ENCODE measurements at places on chromosomes 12 and 14. TPM values are rescaled to one million over a fixed set of nuclear protein-coding genes. Genes with fewer than 3 reads are reported as not detected.
A peak's percentile ranks its signal among the peaks of the same experiment; 100 is the strongest.

The RERGL gene
- 0.25 TPM for polyA plus RNA-seq

The ZNF385A gene
- 4.7 TPM for polyA plus RNA-seq

The VSIG10 gene
- 19.6 TPM for polyA plus RNA-seq

The NANOG gene
- 0.10 TPM for polyA plus RNA-seq

- DNase-seq: no peak
- H3K4me1 ChIP-seq: peaks cover 5% of the 10 kb centered on the region
- no peaks in the 10 kb centered on the region for H3K36me3 ChIP-seq
- H3K27me3 ChIP-seq: no peaks in the 10 kb centered on the region
Observed at GRCh38 chr14:103026988-103027387, 30.4 kb downstream of the CDC42BPB start.

- peak within 1 kb of the TSS; percentile 50 for H3K27ac ChIP-seq
- peak within 1 kb of the TSS; percentile 53 for H3K4me3 ChIP-seq
- peaks cover 59% of the 10 kb centered on the region for H3K27me3 ChIP-seq
- peak; percentile 24 for DNase-seq
- H3K4me1 ChIP-seq: peaks cover 5% of the 10 kb centered on the region
- no peaks in the 10 kb centered on the region for H3K36me3 ChIP-seq
Observed at GRCh38 chr14:32938719-32939253, at the start of gene NPAS3. Gene NPAS3, plus strand, starts transcription at chr14:32938879.

- peaks cover 18% of the 10 kb centered on the region for H3K4me1 ChIP-seq
- no peaks in the 10 kb centered on the region for H3K36me3 ChIP-seq
- H3K27ac ChIP-seq: no peak overlapping the region
Observed at GRCh38 chr12:565589-566105, 97.6 kb downstream of the NINJ2 start.

DNA sequence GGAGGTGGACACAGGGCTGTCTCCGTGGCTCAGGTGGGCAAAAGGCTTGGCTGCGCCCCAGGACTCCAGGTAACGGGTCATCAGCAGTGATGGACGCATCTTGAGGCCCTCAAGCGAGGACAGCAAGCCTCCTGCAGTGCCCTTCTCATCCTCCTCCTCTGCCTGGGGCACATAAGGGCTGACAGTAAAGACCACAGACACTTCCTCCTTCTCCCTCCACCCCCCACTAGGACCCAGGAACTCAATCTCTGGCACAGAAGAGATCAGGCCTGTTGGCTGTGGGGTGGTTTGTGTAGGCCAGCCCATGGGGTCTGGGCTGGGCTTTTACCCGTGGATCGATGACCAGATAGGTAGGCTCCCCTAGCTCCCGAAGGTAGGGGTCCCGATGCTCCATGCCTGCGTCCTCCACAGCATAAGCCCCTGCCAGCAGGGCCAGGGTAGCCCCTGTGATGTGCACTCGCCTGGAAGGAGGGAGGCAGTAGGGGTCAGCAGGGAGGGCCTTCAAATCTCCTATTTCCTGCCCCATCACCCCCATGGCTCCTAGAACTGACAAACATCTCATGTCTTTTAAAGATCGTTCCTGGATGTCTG, 5.7 kb downstream of the ADCY4 start:
- H3K4me1 ChIP-seq: peaks cover 15% of the 10 kb centered on the region
- no peak overlapping the region for H3K27ac ChIP-seq
- no peak for DNase-seq
- no peak overlapping the region for H3K4me3 ChIP-seq

DNA sequence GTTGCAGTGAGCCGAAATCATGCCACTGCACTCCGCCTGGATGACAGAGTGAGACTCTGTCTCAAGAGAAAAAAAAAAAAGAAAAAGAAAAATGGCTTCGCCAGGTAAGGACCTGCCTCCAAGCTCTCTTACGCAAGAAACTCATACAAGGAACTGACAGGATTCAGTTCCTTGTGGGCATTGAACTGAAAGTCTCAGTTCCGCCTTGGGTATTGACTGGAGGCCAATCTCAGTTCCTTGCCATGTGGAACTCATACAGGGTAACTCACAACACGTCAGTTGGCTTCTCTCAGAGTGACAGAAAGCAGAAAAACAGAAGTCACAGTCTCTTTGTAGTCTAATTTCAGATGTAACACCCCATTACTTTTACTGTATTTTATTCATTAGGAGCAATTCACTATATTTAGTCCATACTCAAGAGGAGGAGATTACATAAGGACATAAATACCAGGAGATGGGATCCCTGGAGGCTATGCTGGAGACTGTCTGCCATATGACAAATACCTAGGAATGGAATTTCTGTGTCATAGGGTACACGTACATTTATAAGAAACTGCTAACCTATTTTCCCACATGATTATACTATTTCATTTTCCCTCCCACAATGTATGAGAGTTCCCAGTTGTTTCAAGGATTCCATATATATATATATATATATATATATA, 11.4 kb upstream of the NOPCHAP1 start:
- H3K27ac ChIP-seq: no peak overlapping the region
- no peak overlapping the region for H3K4me3 ChIP-seq
- no peaks in the 10 kb centered on the region for H3K4me1 ChIP-seq
- DNase-seq: no peak
- peaks cover 3% of the 10 kb centered on the region for H3K27me3 ChIP-seq

DNA sequence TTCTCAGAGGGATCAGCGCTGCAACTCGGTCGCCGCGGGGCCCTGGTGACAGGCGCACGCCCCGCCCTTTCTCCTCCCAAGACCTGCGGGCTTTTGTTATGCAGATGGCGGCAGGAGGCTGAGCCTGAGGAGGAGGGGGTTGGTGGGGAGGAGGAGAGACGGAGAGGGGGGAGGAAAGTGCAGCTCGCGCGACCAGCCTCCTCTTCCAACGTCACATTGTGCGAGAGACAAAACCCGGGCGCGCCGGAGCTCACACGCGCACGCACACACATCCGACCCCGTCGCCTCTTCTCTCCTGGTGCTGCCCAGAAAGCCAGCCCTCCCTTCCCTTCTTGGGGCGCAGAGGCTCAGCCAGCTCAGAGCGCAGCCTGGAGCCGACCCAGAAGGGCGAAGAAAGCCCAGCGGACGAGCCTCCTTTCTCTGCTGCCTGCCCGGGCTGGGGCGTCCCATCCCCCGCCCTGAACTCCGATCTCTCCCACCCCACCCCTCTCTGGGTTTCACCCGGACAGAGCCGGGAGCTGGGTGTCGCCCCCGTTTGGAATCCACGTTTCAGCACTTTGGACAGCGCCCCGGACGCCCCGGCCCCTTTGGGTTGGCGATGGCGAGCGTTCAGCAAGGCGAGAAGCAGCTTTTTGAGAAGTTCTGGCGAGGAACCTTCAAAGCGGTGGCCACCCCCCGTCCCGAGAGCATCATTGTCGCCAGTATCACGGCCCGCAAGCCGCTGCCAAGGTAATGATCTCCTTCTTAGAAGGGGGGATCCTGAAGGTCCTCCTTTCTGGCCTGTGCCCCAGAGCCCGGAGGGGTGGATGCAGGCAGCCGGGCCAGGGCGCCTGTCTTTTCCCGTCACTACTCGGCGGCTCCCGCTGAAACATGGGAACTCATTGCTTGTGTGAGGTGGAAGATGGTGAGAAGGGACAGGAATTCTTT, at the start of gene SRRM4:
Gene SRRM4, plus strand, starts transcription at position 257 of the 927 bp plus-strand sequence. Its CDS starts 342 bp downstream, at position 599.
- peak within 1 kb of the TSS; percentile 26 for H3K4me3 ChIP-seq
- H3K36me3 ChIP-seq: no peaks in the 10 kb centered on the region
- H3K27ac ChIP-seq: no peak within 1 kb of the TSS

DNA sequence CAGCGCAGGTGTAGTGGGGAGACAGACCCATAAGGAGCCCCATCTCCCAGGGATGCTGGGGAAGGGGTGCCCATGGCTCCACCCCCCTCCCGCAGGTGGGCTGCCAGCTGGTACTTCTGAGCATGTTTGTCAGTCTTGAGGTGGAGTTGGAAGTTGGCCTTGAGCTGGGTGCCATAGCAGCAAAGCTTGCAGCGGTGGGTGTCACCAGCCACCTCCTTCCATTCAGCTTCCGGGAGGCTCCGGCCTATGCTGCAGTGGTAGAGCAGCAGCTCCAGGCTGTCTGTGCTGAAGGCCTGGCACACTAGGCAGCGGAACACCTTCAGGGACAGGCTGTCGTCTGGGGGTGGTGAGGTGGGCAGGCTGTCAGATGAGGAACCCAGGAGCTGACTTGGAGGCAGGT, 18.9 kb downstream of the ZFHX2 start:
- DNase-seq: no peak
- no peak overlapping the region for H3K27ac ChIP-seq
- H3K36me3 ChIP-seq: peaks cover 2% of the 10 kb centered on the region
- no peaks in the 10 kb centered on the region for H3K27me3 ChIP-seq
- H3K4me1 ChIP-seq: no peaks in the 10 kb centered on the region
- no peak overlapping the region for H3K4me3 ChIP-seq

DNA sequence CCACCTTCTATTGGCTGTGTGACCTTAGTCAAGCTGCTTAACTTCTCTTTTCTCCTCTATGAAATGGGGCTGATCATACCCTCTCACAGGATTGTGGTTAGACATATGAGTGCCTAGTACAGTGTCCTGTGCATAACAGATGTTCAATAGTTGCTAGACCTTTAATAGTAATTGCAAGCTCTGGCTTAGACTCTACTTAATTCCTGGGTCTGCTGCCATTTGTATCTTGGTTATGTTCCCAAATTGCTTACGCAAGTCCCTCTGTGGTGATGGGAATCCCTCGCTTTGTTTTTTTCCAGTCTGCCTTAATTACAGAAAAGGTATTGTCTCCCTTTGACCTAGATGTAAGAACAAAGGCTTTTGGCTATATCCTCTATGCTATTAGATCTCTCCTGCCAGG, 15.1 kb downstream of the SUDS3 start:
- H3K27ac ChIP-seq: no peak overlapping the region
- no peaks in the 10 kb centered on the region for H3K4me1 ChIP-seq
- H3K4me3 ChIP-seq: no peak overlapping the region
- H3K36me3 ChIP-seq: peaks cover 77% of the 10 kb centered on the region
- DNase-seq: no peak
- no peaks in the 10 kb centered on the region for H3K27me3 ChIP-seq

DNA sequence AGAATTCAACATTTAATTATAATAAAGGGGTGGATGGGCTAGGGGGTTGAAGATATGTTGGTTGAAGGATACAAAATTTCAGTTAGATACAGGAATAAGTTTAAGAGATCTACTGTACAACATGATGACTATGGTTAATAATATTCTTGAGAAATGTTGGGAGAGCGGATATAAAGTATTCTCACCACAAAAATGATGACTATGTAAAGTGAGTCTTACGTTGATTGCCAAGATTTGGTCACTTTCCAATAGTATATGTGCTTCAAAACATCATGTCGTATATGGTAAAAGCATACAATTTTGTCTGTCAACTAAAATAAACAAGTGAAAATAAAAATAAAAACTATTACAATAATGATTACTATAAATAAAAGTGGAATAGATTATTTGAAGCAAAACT, 802.0 kb downstream of the C12orf50 start:
- no peaks in the 10 kb centered on the region for H3K36me3 ChIP-seq
- no peak overlapping the region for H3K4me3 ChIP-seq
- H3K4me1 ChIP-seq: no peaks in the 10 kb centered on the region
- no peak overlapping the region for H3K27ac ChIP-seq
- no peaks in the 10 kb centered on the region for H3K27me3 ChIP-seq

GRCh38 chr14:65469903-65470302, 57.4 kb downstream of the FUT8 start:
- peaks cover 6% of the 10 kb centered on the region for H3K36me3 ChIP-seq
- no peaks in the 10 kb centered on the region for H3K27me3 ChIP-seq
- no peak for DNase-seq
- no peaks in the 10 kb centered on the region for H3K4me1 ChIP-seq
- no peak overlapping the region for H3K27ac ChIP-seq

- H3K4me1 ChIP-seq: no peaks in the 10 kb centered on the region
- H3K27me3 ChIP-seq: no peaks in the 10 kb centered on the region
- DNase-seq: no peak
Observed at GRCh38 chr14:88479574-88479987, 75.2 kb downstream of the PTPN21 start.

DNA sequence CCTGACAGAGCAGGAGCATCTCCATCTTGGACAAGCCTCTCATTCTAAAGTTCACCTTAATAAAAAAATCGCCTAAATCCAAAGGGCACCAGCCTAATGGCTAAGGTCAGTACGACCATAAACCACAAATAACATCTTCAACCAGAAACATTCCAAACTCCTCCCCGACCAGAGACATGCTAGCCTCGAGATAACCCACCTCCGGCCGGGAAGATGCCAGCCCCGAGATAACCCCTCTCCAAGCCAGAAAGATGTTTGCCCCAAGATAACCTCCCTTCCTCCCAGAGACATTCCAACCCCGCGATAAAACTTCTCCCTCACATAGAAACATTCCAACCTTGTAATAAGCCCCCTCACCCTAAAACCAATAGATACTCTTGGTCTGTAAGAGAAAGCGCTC, 86.8 kb upstream of the PKP2 start:
- H3K27me3 ChIP-seq: peaks cover 2% of the 10 kb centered on the region
- no peak overlapping the region for H3K27ac ChIP-seq
- DNase-seq: no peak
- no peak overlapping the region for H3K4me3 ChIP-seq

- peaks cover 2% of the 10 kb centered on the region for H3K27me3 ChIP-seq
- DNase-seq: no peak
- H3K27ac ChIP-seq: no peak overlapping the region
- H3K4me1 ChIP-seq: no peaks in the 10 kb centered on the region
- no peaks in the 10 kb centered on the region for H3K36me3 ChIP-seq
Observed at GRCh38 chr12:8844665-8845064, 22.2 kb downstream of the A2ML1 start.
